ENCODE measurements at places on chromosomes 1 and 21. TPM values are rescaled to one million over a fixed set of nuclear protein-coding genes. Genes with fewer than 3 reads are reported as not detected.

CD101 gene
- total RNA-seq, result 3.1 TPM

POGK gene
- total RNA-seq, result 37.8 TPM

CHRNB2 gene
- total RNA-seq, result not detected

VSIG8 gene
- not detected for total RNA-seq

KCNJ9 gene
- total RNA-seq, result not detected

ADAMTS1 gene
- total RNA-seq, result 7.6 TPM

RAB29 gene
- total RNA-seq, result 41.3 TPM

SNX27 gene
- 29.2 TPM for total RNA-seq

SYPL2 gene
- not detected for total RNA-seq

RXFP4 gene
- total RNA-seq, result not detected

BRINP2 gene
- total RNA-seq, result not detected

OR6K3 gene
- total RNA-seq, result not detected

OLFM3 gene
- total RNA-seq, result not detected

TBX19 gene
- 4.5 TPM for total RNA-seq

CFAP141 gene
- not detected for total RNA-seq

C1orf146 gene
- not detected for total RNA-seq

HENMT1 gene
- total RNA-seq, result 13.5 TPM

PDZK1 gene
- 0.53 TPM for total RNA-seq

KRTAP12-2 gene
- total RNA-seq, result not detected

LAMC1 gene
- 0.27 TPM for total RNA-seq

MIER1 gene
- total RNA-seq, result 70.9 TPM

DYRK3 gene
- total RNA-seq, result 8.2 TPM

SMPDL3B gene
- total RNA-seq, result not detected

GBP6 gene
- total RNA-seq, result 0.19 TPM

SPRR1A gene
- not detected for total RNA-seq

LCE3E gene
- total RNA-seq, result not detected

PTPRF gene
- total RNA-seq, result 1.8 TPM

TBCE gene
- total RNA-seq, result 21.0 TPM

C8B gene
- not detected for total RNA-seq

OR6Y1 gene
- total RNA-seq, result not detected

CTSS gene
- total RNA-seq, result 91.1 TPM

NAXE gene
- total RNA-seq, result 25.6 TPM

C1orf210 gene
- not detected for total RNA-seq

LRRC39 gene
- total RNA-seq, result 1.9 TPM

ZNF695 gene
- total RNA-seq, result not detected

WNT3A gene
- not detected for total RNA-seq

PAQR6 gene
- 3.5 TPM for total RNA-seq

All from naive thymus-derived CD4-positive, alpha-beta T cell (primary cell).